Osteoblast (primary cell): ENCODE measurements at places on chromosomes 4 and X. TPM values are rescaled to one million over a fixed set of nuclear protein-coding genes. Genes with fewer than 3 reads are reported as not detected.

GRCh38 chr4:53693909-53694308, 102.6 kb upstream of the LNX1 start:
- no peak for DNase-seq

DNA sequence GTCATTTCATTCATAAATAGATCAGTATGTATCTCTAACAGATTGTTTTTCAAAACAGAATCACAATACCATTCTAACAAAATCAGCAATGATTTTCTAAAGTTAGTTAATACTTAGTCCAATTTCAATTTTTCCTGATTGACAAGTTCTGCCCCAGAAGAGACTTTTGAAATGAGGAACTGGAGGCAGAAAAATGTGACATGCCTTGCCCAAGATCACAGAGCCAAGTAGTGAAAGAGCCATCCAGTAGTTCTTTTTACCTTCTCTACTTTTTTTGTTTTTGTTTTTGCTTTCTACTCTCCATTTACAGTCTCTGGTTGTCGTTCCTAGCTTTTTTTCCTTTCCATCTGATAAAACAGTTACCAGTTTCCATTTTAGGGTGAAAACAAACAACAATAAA, 129.3 kb upstream of the TMEM164 start:
- DNase-seq, result no peak

DNA sequence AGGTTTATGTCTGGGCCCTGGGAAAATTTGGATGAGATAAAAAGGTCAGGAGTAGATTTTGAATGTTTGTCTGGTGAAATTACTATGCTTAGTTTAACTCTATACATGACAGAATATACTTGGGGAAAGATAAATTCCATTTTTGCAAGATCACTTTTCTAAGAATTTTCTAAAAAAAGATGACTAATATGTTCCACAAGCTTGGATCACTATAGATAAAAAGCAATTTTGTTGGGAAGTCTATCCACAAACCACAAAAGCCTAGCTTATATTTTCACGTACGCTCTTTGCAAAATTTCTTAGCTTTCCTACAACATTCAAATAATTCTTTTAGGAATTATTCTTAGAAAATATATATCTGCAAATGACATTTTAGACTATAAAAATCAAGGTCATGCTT, 20.6 kb upstream of the COQ2 start:
- DNase-seq, result no peak

DNA sequence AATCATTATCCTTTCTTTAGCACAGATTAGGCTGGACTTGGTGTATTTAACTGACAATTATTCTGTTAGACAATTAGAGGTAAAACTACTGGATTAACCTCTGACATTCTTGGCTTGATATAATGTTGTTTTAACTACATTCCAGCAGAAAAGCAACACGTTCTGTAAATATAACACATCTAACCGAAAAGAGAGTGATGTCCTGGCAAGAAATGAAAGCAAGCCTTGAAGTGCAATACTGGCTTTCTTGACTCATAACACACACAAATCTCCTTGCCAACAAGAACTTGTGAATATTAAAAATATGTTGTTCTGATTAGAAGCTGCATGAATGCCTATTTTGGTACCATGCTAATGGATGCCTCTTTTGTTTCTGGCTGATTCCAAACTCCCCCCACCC, 76.4 kb downstream of the EFHC2 start:
- no peak for DNase-seq

DNA sequence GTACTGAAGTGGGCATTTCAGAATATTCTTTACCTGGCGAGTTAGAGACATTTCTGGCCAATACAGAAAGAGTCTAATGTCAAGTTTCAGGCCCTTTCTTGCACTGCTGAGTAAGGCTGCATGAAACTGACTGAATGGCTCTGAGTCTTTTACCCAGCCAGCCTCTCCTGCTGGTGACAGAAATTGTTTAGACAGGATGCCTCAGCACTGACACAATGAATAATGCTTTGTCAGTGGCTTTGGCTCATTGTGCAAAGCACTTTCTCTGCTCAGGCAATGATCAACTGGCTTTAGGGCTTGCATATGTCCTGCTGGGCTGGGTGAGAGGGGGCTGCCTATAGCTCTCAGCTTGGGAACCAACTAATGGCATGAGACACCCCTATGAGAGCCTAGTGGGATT, 45.5 kb downstream of the CLNK start:
- DNase-seq, result no peak

GRCh38 chr4:14965071-14965470, 37.2 kb upstream of the CPEB2 start:
- DNase-seq, result no peak

Gene GASK1B
- total RNA-seq, result 35.4 and 42.0 TPM in 2 replicates

Gene NCBP2L
- total RNA-seq, result not detected in 2 replicates
